Esophagus squamous epithelium (tissue), 5 donors: ENCODE measurements at places on chromosomes 12 and 14.

- DNase-seq = no peak
These were observed 404.7 kb downstream of the DAD1 start for GRCh38 chr14:22184157-22184829.

DNA sequence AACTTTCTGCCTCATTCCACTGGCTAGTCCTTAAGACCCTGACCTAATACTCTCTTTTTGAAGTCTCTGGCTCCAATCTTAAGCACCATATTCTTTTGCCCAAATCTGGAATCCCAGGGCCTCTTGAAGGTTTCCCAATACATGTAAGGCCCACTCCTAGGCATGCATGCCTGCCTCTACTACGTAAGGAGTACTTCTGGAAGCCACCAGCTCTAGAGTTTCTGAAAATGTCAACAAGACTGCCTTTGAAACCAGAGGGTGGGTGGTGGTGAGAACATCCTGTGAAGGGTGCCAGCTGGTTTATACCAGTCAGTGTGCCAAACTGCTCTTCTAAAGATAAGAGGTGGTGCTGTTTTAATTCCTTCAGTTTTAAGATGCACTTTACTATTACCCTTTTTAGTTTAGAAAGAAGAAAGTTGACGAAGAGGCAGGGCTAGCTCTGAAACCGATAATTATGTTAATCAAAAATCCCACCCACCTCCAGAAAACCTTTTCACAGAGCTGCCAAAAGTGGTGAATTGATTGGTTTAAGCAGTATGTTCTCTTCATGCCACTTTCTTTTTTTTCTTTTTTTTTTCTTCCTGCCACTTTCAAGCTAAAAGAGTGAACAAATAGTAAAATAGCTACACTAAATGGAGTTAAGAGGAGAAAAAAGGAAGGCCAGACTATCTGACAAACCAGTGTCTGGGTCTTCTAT, 8.7 kb upstream of the WDR89 start:
- no peak for DNase-seq

DNA sequence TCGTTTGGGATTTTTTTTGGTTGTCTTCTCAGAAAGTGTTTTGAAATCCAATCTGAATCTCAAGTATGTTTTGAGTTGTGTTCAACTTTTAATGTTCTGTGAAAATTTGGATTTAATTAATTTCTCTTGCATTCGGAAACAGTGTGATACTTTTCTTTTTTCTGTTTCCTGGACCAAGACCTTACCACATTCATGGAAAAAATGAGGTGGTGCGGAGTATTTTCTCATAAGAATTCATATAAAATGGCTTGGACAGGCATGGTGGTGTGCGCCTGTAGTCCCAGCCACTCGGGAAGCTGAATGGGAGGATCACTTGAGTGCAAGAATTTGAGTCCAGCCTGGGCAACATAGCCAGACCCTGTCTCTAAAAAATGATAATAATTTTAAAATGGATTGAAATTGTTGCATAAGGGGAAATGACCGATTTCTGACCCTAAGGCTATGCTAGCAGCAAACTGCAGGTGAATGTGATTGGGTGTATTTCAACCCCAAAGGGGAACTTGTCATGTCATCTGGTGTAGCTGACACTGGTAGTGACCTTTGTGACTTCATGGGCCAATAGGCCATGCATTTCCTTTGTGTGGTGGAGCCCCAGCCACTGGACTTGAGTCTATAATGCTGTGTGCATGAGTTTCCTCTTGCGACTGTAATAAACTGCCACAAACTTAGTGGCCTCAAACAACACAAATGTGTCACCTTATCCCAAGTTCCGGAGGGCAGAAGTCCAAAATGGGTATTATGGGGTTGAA, 123.5 kb upstream of the RFLNA start:
- DNase-seq = no peak

DNA sequence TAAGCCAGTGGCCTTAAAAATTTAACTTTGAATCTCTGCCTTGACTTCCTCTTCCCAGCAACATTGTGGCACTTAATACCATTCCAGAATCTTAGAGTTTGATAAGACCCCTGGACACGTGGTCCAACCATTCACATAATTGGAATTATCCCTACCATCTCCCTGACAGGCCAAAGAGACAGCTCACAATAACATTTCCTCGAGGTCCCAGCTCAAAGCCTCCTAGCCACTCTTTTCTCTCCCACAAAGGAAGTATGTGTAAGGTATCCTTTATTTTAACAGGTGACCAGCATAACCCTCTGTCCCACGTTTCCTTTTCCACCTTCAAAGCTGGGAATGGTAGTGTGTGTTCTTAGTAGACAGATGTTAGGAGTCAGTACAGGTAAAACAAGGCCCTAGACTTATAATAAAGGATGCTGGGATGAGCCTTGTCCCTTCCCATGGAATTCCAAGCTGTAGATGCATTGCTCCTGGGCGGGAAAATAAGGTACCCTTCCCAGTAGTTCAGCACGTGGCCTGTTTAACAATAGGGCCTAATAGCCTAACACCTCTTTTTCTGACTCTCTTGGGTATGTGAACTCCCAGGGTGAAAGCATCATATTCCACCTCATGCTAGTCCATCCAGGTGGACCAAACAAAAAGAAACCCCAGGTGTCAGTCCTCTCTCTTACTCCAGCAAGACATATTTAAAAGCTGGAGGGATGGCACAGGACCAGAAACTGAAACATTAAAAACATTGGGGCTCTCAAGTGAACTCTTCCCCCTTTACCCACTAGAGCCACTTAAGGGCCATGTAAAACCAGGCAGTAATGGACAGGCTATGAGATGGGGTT, 37.5 kb upstream of the COL2A1 start:
- DNase-seq = no peak

DNA sequence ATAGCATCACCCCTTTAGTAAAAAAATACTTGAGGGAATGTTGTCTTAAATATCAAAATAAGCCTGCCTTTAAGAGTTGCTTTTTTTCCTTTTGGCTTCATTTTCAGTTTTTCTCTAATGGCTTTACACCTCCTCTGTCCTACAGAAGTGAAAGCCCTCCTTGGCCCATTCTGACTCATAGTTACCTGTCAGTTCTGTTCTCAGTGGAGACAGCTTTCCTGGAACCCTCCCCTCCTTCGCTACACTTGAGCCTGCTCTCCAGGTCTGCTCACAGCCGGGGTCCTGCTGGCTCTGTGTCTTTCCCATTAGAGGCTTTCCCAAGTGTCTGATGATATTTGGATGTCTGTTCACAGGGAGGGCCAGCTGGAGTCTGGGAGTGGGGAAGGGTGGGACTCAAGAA, 84.0 kb downstream of the PELI2 start:
- DNase-seq = no peak

- no peak for DNase-seq
These were observed 298.5 kb downstream of the ERC1 start for GRCh38 chr12:1289371-1290155.

- DNase-seq = no peak
These were observed 29.7 kb downstream of the CLEC1A start for GRCh38 chr12:10069099-10069498.

DNA sequence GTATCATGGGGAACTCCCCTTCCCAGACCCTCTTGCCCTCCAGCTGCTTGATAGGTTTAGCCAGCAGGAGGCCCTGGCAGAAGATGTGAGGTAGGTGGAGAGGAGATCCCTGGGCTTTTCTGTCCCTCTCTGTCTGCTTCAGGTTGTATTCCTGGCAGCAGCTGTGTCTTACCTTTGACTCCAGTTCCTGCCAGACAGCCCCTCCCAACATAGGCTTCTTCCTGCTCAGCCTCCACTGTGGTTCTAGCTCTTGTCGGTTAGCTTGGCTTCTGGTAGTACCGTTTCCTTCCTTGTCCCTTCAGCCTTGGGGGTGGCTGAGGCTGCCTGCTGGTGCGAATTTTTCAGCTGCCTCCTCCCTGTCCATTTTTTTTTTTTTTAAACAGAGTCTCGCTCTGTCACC, 215.7 kb upstream of the CRY1 start:
- DNase-seq = no peak

DNA sequence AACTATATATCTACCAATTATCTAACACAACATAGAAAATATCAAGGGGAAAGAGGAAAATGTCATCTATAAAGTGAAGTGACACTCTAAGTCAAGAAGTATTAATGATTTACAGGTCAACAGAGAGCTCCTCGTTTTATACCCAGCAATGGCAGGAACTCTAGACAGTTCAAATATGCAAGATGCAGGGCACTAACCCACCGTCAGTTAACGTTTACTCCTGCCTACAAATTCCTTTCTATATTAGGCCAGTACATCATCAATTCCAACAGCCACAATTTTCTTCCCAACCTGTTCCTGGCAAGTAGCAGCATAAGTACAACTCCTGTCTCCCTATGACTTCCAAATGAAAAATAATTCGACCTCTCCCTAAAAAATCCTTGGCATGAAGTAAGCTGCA, 9.0 kb upstream of the KANSL2 start:
- DNase-seq = no peak

- no peak for DNase-seq
These were observed 33.7 kb downstream of the RASSF8 start for GRCh38 chr12:25992026-25992782.

DNA sequence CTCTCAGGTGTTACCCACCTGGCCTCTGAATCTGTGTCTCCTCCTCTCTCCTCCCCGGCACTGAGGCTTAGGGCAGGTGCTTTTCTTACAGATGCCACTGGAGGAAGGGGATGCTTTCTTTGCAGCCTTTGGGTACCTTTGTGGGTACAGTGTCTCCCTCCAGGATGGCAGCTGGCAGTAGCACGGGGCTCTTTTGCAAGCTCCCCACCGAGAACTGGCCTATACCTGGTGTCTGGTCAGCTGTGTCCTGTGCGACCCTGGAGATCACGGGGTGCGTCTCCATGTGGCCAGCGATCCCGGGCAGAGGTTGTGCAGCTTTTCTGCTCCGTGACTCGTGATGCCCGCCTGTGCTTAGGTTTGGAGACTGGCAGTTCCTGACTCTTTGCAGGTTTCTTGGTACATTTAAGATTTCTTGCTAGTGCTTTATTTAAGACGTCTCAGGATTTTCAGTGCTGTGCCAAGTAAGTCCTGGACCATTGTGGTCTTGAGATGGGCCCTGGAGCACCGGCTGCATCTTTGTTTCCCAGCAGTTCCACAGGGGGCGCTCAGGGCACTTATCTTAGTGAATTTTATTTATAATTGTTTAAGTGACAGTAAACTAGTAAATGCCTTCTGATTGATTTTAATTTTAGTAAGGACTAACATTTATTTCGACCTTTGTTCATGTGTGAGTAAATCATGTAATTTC, 68.9 kb downstream of the DDX51 start:
- no peak for DNase-seq

GRCh38 chr14:23112359-23113178, 6.5 kb downstream of the CEBPE start:
- no peak for DNase-seq

GRCh38 chr14:34059037-34059924, 108.4 kb upstream of the EGLN3 start:
- no peak for DNase-seq

DNA sequence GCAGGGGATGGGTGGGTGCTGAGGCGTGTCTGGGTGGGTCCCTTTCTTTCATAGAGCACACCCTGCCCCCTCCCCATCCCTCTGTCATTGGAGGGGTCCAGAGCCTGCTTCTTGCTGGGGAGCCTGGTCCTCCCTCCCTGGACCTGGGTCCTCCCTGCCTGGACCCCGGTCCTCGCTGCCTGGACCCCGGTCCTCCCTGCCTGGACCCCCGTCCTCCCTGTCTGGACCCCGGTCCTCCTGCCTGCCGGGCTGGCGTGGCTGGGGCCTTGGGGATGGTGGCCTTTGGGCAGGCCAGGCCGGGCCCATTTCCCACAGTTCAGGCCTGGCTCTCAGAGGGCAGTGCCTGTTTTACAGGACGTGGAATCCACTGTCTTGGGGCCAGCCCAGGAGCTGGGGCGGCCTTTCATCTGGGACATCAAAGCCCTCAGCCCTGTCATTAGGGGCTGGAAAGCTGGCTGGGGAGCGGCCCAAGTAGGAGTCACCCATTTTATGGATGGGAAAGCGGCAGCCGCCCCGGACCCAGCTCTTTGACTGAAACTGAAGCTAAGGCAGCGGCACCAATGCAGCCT, 44.6 kb downstream of the KIF26A start:
- no peak for DNase-seq

GRCh38 chr12:84161296-84161695, 751.3 kb downstream of the SLC6A15 start:
- no peak for DNase-seq

- DNase-seq = no peak
These were observed 41.9 kb downstream of the CDC42BPB start for GRCh38 chr14:103015426-103015825.

GRCh38 chr12:82912406-82912805, 225.7 kb downstream of the TMTC2 start:
- DNase-seq = no peak

DNA sequence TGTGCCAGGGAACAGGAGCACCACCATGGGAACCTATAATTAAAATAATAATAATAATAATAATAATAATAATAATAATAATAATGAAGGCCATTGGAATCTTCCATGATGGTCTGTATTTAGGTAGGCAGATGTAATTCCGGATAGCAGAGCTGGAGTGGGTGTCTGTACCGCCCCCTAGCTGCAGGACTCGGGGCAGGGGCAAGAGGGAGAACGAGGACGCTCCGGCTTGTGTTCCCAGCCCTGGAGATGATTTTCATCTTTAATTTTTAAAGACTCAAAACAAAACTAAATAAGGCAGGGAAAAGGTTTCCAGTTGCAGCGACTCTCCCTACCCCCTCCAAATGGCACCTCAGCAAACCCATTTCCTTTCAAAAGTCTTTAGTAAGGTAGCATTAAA, 501.1 kb downstream of the VRK1 start:
- DNase-seq = no peak

GRCh38 chr12:58633479-58633878, 286.8 kb downstream of the LRIG3 start:
- no peak for DNase-seq

- no peak for DNase-seq
These were observed 2.0 kb upstream of the DNAJC14 start for GRCh38 chr12:55831447-55831815.

- DNase-seq = no peak
These were observed 40.9 kb downstream of the PELI2 start for GRCh38 chr14:56159066-56159465.

- DNase-seq = no peak
These were observed 7.3 kb downstream of the KRT83 start for GRCh38 chr12:52313926-52314325.

DNA sequence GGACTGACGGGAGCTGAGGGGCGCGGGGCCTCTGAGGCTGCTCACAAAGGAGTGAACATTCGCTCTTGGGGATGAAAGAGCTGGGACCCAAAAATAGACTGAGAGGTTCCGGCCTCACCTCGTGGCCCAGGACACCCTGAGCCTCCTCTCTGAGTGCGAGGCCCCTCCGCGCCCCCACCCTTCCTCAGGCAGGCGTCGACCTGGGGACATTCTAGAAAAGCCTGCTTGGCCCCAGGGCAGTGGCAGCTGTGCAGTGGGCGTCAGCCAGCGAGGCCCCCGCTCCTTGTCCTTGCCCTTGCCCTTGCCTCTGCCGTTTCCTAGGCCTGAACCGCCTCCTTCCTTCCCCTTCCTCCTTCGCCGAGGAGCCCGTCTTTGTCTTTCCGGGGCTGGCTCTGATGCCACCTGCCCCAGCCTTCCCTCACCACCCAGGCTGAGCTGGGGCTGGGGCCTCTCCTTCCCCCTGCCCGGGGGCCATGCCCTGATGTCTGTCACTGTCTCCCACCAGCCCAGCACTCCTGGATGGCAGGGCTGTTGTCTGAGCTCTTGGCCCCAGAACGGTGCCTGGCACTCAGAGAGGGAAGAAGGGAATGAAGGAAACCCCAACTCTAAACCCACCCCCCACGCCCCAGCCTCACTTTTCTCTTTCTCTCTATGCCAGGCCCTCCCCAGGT, 208.2 kb upstream of the RTL1 start:
- no peak for DNase-seq

- DNase-seq = no peak
These were observed 13.3 kb upstream of the WDR89 start for GRCh38 chr14:63654936-63655335.
